ENCODE measurements at places on chromosomes 11 and 22.

GRCh38 chr11:131858505-131858904, 488.1 kb downstream of the NTM start:
- DNase-seq: no peak

GRCh38 chr11:69691463-69691862, 12.4 kb downstream of the FGF19 start:
- no peak for DNase-seq

GRCh38 chr22:41280065-41280464, 5.9 kb downstream of the RANGAP1 start:
- DNase-seq: no peak

GRCh38 chr11:22928207-22928917, 68.1 kb upstream of the CCDC179 start:
- DNase-seq: no peak

DNA sequence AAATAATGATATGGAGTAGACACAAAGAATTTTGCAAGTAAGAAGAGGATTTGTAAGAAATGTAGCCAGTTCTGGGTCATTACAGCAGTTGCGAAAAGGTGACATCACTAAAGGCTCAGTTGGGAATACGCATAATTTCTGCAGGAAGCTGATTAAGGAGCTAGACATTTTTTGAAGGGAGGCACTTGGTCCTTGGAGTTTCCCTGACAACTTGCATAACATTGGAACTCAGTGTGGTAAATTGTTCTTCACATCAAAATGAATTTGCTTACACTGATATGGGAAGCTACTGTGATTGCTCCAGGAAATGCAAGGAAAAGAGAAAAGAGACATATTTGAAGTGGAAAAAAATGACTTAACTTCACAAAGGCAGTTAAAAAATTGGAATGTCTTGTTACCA, 626.1 kb downstream of the NELL1 start:
- DNase-seq: no peak

DNA sequence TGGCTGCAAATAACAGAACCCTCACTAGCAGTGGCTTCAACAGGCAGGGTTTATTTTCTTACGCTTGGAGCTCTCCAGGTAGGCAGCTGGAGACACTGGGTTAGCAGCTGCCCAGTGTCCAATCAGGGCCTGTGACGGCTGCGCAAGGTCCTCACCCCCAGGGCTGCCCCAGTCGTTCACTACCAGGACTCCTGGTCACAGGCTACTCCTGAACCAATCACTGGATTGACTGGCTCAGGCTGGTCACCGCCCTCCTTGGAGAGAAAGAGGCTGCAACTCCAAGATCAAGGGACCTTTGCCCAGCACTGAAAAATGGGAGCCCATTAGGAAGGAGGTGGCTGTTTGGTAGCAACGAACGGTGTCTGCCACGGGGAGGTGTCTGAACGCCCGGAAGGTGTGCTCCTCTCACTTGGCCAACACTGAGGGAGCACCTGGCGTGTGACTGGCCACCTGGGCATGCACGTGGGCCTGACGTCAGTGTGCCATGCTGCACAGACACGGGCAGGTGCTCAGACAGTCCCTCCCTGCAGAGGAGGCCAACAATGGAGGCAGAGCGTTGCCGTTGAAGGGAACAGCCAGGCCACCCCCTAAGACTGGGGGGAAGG, 5.1 kb downstream of the ARSA start:
- DNase-seq: no peak

- DNase-seq: no peak
Measured at GRCh38 chr11:4748438-4748837, 21.3 kb downstream of the OR51F1 start.

DNA sequence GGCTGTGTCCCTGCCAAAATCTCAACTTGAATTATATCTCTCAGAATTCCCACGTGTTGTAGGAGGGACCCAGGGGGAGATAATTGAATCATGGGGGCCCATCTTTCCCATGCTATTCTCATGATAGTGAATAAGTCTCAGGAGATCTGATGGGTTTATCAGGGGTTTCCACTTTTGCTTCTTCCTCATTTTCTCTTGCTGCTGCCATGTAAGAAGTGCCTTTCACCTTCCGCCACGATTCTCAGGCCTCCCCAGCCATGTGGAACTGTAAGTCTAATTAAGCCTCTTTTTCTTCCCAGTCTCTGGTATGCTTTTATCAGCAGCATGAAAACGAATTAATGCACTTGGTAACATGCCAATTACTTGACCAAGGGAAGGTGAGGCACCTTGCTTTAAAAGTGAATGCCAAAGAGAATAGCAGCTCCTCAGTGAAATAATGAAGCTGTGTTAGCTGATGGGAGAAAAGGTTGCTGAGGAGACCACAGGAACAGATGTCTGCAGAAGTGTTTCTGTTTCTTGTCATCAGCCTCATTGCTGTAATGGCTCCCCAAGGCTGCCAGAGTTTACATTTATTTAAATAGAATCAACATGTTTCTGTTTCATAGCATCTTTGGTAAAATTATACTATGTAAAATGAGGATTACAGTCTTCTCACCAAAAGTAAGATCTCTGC, 89.0 kb upstream of the CD44 start:
- no peak for DNase-seq

DNA sequence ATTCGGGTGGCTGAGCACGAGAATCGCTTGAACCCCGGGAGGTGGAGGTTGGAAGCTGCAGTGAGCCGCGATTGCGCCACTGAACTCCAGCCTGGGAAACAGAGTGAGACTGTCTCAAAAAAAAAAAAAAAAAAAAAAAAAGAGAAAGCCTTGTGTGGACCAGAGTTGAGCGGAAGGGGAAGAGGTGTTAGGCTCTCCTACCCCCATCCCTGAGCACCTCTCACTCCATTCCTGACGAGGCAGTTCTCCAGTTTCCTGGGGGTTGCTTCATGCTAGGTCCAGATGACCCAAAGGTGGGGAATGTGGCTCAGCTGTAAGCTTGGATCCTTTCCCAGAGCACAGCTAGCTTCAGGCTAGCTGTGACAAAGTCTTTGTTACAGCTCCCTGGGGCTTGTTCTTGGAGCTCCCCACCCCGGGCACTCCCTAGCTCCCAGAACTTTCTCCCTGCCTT, 8.8 kb upstream of the DNAL4 start:
- peak; percentile 67 for DNase-seq

Data from SW 1271 (cell line).